HT1080 (cell line): ENCODE measurements at places on chromosomes 3 and 15. TPM values are rescaled to one million over a fixed set of nuclear protein-coding genes. Genes with fewer than 3 reads are reported as not detected.
A peak's percentile ranks its signal among the peaks of the same experiment; 100 is the strongest.

DNA sequence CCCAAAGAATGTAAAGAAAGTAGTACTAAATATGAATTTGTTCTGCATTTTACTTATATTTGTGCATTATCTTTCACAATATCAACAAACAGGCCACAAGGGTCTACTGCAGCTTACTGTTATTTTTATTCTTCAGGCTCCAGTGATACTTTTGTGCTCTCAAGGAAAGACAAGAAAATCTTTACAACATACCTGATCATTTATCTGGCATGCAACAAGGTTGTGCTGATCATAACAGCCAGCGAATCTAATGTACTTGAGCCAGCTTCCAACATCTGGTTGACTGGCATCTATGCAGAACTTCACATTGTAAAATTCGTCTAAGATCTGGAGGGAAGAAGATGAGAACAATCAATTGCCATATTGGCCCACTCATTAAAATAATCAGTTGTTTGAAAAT, 520.0 kb downstream of the MECOM start:
- no peak for DNase-seq

The GPR156 gene
- total RNA-seq: 0.11 and 0.40 TPM in 2 replicates

DNA sequence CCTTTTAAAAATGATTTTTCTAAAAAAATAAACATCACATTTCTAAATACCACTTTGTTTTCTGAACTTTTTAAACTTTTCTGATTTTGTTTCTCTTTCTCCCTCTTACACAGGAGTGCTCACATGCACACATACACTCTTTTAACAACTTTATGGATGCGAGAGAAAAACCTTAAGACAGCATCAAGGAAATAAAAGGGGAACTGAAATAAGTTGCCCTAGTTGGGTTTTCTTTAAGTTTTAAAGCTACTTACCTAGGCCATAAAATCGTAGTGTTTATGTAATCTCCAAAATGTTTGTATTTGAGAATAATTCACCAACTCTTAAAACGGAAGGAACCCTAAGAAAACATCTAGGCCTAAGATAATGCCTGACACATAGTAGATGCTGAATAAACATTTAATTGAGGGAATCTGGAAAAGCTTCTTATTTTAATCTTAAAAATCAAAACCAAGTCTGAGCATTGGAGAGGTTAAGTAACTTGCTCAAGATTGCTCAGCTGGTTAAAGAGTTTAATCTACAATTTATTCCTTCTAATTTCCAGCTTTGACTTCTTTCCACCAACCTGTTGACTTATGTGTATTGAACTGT, 1.2 kb upstream of the BBX start:
- no peak for DNase-seq

The RASL12 gene
- not detected in 2 replicates for total RNA-seq

The TTLL13 gene
- total RNA-seq: not detected in 2 replicates

- no peak for DNase-seq
Measured at GRCh38 chr3:187136337-187136736, 3.0 kb downstream of the RPL39L start.

DNA sequence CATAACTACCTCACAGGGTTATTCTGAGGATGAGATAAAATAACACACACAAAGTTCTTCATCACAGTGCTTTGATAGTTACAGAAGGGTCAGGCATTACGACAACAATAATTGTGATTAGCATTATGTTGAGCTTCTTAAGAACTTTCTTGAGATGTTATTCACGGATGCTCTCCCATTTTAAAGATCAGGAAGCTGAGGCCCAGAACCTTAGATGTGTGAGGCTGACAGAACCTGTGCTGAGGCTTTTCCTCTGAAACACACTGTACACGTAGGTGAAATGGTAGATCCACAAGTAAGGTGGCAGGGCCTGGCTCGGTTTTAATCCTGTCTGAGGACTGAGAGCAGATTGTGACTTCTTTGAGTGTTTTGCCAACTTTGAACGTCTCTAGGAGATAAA, 211.2 kb upstream of the BHLHE40 start:
- no peak for DNase-seq

GRCh38 chr3:161403251-161403650, 31.9 kb upstream of the SPTSSB start:
- peak; percentile 26 for DNase-seq

DNA sequence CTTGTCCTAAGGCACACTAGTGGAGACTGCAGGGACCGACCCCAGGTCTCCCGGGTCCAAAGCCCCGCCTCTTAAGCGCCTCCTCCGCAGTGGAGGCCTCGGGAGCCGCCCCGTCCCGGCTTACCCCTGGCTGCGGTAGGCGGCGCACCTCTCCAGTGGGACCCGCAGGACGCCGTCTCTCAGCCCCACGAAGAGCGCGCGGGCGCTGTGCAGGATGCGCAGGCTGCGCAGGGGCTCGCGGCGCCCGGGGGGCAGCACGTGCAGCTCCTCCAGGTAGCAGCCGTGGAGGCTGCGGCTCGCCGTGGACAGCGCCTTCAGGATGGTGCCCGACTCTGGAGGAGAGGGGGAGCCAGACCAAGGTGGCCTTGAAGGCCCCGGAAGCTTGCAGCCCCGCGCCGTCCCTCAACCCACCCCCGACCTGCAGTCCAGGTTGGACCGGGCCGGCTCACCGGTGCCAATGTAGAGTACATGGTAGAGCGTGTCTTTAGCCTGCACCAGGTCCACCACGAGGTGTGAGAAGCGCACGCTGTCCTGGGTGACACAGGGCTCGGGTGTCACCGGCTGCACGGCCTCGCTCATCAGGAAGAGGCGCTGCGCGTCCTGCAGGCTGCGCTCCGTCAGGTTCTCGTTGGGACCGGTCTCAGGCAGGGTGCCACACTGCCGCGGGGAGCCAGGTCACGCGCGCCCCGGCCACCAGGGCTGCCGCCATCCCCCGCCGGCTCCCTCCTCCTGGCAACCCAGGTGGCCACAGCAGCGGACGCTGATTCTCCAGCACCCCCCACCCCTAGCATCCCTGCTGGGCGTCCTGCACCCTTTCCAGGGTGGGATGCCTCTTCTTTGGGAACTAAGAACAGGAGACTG, 105.5 kb downstream of the SEMA5B start:
- DNase-seq: no peak

GRCh38 chr3:39960515-39961191, 151.2 kb downstream of the MYRIP start:
- DNase-seq: no peak

The IMPG2 gene
- 0.03 TPM in 1 of 2 replicates, not detected in the other for total RNA-seq

DNA sequence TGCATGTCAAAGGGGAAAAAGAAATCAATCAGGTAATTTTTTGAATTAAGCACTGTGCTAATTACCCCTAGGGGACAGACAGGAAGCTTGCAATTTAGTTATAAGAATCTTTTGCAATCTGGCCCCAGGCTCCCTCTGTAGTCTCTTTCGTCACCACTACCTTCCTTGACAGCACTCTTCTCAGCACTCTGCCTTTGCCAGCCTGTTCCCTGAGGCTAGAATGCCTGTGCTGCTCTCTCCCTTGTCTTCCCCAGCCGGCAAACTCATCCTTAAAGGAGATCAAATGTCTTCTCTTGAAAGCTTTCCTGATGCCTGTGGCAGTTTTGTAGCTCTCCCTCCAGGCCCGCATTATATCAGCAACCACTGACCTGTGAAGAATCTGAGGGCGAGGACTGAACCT, 32.4 kb upstream of the PRTG start:
- no peak for DNase-seq

DNA sequence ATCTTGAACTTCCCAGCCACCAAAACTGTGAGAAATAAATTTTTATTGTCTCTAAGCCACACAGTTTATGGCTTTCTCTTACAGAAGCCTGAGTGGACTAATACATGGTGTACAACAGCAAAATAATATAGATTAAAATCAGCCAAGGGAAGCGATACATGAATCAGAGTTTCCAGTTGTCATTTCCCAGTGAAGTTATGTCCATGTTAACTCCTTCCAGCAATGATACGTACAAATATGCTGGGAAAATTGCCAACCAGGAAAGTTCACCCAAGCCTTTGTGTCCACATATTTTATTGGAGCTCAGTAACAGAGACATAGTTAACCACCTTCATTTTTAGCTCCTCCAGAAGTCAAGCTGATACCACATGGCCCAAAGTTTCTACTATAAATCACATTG, 280.9 kb upstream of the KCNMB2 start:
- peak; percentile 37 for DNase-seq

The ALG1L2 gene
- total RNA-seq: not detected in 2 replicates
